ENCODE measurements at places on chromosomes 6 and 20.

- H3K4me1 ChIP-seq: peaks cover 34% of the 10 kb centered on the region
- H3K27me3 ChIP-seq: no peaks in the 10 kb centered on the region
These were observed 13.7 kb upstream of the ZNF831 start for GRCh38 chr20:59149678-59150504.

DNA sequence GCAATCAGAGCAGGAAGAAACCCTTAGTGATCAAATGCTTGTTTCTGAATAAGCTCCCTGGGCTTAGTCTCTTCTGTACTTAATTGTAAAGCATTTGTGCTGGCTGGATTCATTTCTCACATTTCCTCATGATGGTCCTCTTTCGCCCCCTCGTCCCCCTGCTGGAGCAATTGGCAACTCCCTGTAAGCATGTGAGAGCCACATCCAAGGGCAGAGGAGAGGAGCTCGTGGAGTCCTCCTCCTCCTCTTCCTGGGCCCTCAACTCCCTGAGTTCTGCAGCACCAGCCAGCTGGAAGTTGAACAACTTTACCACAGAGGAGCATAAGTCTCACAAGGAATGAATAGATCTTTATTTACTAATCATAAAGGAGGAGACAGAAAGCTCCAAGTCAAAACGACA is 12.6 kb downstream of the ANKEF1 start:
- H3K27me3 ChIP-seq: no peaks in the 10 kb centered on the region
- H3K36me3 ChIP-seq: no peaks in the 10 kb centered on the region
- DNase-seq: no peak
- H3K27ac ChIP-seq: no peak overlapping the region
- no peak overlapping the region for H3K4me3 ChIP-seq

- no peak overlapping the region for H3K27ac ChIP-seq
- no peak for DNase-seq
- H3K4me3 ChIP-seq: no peak overlapping the region
- H3K4me1 ChIP-seq: no peaks in the 10 kb centered on the region
- no peaks in the 10 kb centered on the region for H3K36me3 ChIP-seq
These were observed 73.2 kb upstream of the DUSP22 start for GRCh38 chr6:219019-219570.

GRCh38 chr20:7031222-7031621 is 263.7 kb downstream of the BMP2 start:
- H3K36me3 ChIP-seq: no peaks in the 10 kb centered on the region
- H3K27me3 ChIP-seq: no peaks in the 10 kb centered on the region
- H3K4me3 ChIP-seq: no peak overlapping the region
- no peak for DNase-seq
- H3K27ac ChIP-seq: no peak overlapping the region
- no peaks in the 10 kb centered on the region for H3K4me1 ChIP-seq

DNA sequence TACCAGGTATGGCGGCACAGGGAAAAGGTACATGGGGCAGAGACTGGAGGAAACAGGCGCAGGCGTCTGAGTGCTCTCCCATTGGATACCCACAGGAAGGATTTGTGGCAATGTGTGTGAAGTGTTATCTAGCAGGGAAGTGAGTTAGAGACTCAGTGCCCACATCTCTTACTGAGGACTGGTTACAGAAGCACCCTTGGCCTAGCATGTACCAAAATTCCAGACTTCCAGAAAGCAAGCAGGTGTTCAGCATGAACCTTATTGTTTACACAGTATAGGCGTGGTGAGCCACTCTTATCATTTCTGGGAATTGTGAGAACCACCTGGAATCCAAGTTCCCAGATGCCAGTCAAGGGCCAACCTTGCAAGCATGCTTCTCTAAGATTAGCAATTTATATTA is 14.2 kb downstream of the MANBAL start:
- peak overlapping the region; percentile 92 for H3K27ac ChIP-seq
- peaks cover 6% of the 10 kb centered on the region for H3K36me3 ChIP-seq
- no peak overlapping the region for H3K4me3 ChIP-seq
- DNase-seq: no peak
- no peaks in the 10 kb centered on the region for H3K27me3 ChIP-seq
- H3K4me1 ChIP-seq: peaks cover 41% of the 10 kb centered on the region

GRCh38 chr6:97068211-97068610 is 143.7 kb downstream of the KLHL32 start:
- H3K27me3 ChIP-seq: no peaks in the 10 kb centered on the region
- DNase-seq: no peak
- H3K27ac ChIP-seq: no peak overlapping the region
- H3K36me3 ChIP-seq: no peaks in the 10 kb centered on the region

DNA sequence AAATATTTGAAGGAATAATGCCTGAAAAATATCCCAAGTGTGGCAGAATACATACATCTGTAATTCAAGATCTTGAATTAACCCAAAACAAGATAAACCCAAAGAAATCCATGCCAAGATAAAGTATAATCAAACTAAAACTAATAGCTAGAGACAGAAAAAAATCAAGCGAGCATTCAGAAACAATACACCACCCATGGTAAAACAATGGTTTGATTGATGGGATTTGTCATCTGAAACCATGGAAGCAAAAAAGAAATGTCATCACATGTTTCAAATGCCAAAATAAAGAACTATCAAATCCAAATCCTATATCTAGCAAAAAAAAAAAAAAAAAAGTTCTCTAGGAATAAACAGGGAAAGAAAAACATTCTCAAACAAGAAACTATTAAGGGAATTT is 5.1 kb upstream of the DEFB127 start:
- no peaks in the 10 kb centered on the region for H3K36me3 ChIP-seq
- H3K27ac ChIP-seq: no peak overlapping the region
- H3K4me1 ChIP-seq: no peaks in the 10 kb centered on the region
- no peak overlapping the region for H3K4me3 ChIP-seq
- DNase-seq: no peak
